ENCODE measurements at places on chromosomes 6 and 20.

DNA sequence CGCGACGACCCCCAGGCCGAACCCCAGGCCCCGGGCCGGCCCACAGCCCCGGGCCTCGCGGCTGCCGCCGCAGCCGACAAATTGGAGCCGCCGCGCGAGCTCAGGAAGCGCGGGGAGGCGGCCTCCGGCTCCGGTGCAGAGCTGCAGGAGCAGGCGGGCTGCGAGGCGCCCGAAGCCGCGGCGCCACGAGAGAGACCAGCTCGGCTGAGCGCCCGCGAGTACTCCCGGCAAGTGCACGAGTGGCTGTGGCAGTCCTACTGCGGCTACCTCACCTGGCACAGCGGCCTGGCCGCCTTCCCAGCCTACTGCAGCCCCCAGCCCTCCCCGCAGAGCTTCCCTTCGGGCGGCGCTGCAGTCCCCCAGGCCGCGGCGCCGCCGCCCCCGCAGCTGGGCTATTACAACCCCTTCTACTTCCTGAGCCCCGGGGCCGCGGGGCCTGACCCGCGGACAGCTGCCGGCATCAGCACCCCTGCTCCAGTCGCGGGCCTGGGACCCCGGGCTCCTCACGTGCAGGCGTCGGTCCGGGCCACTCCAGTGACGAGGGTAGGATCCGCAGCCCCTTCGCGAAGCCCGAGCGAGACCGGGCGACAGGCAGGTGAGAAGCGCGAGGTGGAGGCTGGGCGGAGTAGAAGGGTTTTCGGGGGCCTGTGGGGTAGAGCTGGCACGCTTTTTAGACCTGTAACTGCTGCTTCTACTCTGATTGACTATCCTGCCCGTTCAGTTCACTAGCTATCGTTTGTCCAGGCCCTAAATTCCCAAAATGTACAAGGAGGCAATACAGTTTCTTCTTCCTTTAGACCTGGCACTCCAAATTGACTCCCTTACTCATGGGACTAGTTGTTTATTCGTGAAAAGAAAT lies 654 bp downstream of the FAM8A1 start:
- DNase-seq, result peak; percentile 53

- DNase-seq, result no peak
Observed at GRCh38 chr20:13402171-13402760, 181.2 kb downstream of the ISM1 start.

DNA sequence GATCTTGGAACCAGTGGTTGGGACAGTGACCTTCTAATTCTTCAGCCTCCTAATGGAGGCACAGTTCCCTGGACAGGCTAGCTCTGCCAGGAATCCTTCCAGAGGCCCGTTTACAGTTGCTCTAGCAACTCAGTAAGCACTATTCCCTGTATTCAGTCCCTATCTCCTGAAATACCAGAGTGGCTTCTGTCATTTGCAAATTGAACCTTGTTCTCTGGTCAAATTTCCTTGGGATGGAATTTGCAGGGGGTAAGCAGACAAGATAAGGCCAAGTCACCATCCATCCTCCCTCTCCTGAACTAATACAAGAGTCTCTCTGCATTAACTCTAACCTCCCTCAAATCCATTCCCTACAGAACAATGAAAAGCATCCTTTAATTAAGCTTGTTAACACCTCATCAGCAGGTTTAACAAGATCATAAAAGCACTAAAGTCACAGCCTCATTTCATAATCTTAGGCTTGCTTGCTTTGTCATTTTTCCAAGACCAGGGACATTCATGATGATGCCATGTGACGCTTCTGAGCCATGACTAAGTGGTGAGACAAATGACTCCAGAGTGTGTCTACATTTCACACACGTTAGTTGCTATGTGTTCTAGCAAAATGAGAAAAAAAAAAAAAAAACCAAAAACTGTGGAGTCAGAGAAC lies 37.1 kb downstream of the SLC22A23 start:
- no peak for DNase-seq

- no peak for DNase-seq
Observed at GRCh38 chr6:120935908-120936307, 398.4 kb downstream of the TBC1D32 start.

DNA sequence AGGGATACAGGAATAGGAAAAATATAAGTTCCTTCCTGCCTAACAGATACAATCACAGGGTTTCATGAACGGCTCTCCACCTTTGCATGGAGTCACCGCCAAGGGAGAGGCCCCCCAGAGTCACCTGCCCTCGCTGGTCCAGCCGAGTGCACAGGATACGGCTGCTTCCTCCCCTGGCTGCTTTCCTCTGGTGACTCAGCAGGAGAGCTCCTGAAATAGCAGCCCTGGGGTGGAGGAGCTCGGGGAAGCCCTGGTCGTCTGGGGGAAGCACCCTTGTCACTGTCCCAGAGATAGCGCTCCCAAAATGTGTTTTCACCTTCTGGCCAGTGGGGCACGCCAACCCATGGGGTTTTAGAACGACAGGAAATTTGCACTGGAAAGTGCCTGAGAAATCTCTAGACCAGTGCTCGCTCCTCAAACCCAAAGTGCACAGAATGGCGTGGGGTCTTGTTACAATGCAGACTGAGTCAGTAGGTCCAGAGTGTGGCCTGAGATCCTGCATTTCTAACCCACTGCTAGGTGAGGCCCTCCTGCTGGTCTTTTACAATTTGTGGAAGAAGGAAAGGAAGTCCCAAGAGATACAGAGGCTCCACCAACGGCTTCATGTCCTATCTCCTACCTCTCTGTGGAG lies 35.9 kb upstream of the FAM50B start:
- peak; percentile 76 for DNase-seq

GRCh38 chr6:106197441-106197840 lies 111.3 kb downstream of the PRDM1 start:
- no peak for DNase-seq

DNA sequence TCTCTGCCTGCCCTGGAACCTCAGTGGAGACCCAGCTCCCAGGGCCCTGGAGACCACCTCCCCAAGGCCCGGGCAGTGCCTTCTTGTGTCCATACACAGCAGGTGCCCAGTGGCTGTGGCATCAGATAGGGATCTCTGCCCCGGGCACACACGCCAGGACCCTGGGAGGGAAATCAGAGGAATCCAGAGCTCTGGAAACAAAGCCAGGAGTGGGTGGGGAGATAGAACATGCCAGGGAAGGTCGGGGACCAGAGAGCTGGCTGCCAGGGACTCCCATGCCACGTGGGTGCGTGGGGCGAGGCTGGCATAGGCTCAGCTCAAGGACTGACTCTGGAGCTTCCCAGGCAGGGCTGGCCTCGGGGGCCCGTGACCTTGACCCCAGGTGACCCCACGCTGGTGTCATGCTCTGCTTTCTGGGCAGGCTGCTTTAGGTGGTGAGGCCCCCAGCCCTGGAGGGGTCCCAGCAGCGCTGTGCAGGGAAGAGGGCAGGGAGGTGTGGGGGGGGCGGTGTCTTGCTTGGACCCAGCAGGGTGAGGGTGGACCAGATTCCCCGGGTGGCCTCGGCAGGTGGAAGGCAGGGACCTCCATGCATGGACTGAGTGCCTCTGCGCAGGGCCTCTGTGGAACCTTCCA lies 17.6 kb upstream of the GATA5 start:
- DNase-seq, result no peak

GRCh38 chr6:153099636-153100035 lies 31.4 kb downstream of the RGS17 start:
- DNase-seq, result no peak

- DNase-seq, result no peak
Observed at GRCh38 chr6:74568861-74569260, 637.0 kb downstream of the COL12A1 start.

- DNase-seq, result no peak
Observed at GRCh38 chr20:52895235-52895634, 76.9 kb upstream of the TSHZ2 start.

- no peak for DNase-seq
Observed at GRCh38 chr20:57840066-57840465, 130.3 kb upstream of the PMEPA1 start.

GRCh38 chr20:14877301-14878028 lies 540.1 kb upstream of the FLRT3 start:
- no peak for DNase-seq

GRCh38 chr6:118509009-118509617 lies 39.0 kb upstream of the PLN start:
- no peak for DNase-seq

- DNase-seq, result no peak
Observed at GRCh38 chr6:161903584-161904212, 629.8 kb upstream of the AGPAT4 start.

GRCh38 chr6:111122458-111123286 lies 35.4 kb downstream of the SLC16A10 start:
- DNase-seq, result no peak

DNA sequence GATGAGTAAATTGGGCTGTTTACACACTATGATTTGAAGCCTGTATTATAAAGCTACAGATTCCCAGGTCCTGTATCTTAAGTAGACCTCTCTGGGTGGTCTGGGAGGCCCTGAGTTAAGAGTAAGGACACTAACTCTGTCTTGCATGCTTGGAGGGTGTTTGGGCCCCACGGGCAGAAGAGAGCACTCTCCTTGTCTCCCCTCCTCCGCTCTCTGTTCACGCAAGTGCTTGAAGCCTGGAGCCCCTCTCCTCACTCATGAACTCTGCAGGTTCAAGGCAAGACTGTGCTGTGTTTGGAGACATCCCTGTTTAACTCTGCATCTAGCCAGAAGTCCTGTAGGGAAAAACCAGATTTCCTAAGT lies 154.0 kb downstream of the ZDHHC14 start:
- DNase-seq, result no peak

DNA sequence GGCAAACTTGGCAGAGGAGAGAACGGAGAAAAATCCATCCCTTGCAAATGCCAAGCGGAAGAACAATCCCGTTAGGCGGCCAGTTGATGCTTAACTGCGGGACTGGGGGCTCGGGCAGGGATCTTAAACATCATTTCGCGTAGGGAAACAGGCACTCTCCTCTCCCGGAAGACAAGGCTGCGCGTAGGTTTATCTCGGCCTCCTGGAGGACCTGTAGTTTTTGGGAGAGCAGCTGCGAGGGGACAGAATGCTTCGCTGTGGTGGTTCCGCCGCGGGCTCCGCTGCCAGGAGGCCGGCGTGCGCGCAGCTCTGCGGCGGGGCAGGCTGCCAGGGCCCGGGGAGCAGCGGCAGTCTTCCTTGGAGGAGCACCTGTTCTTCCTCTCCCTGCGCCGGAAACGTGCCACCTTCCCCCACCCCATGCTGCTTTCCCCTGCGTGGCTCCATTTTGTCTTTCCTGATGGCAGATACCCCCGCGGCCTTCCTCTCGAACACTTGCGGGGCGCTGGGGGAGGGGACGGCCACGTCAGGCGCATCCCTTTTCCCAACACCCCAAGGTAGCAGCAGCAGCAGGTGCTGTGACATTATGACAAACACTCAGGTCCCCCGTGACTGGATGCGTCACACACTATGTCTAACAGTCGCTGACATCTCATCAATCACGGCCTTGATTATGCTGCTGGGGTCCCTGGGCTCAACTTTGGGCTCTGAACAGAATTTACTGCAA lies 230.7 kb upstream of the BTBD3 start:
- no peak for DNase-seq

DNA sequence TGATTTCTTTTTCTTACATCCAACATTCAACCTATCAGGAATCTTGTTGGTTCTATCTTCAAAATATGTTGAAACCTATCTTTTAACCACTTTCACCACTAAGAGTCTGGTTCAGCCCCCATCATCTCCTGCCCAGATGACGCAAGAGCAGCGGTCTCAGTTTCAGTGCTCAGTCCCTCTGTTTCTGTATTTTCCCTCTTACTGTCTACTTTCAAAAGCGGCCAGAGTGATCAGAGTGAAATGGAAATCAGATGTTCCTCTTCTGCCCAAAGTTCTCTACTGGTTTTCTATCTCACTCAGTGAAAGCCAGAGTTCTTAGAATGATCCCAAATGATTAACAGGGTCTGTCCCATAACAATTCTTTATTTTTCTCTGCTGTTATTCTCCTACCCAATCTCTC lies 147.9 kb upstream of the PDE7B start:
- DNase-seq, result no peak

GRCh38 chr6:159094444-159095252 lies 49.9 kb upstream of the TAGAP start:
- DNase-seq, result no peak

GRCh38 chr6:119296036-119297035 lies 53.2 kb downstream of the MAN1A1 start:
- DNase-seq, result no peak

GRCh38 chr20:14696478-14696877 lies 359.1 kb upstream of the FLRT3 start:
- DNase-seq, result no peak

DNA sequence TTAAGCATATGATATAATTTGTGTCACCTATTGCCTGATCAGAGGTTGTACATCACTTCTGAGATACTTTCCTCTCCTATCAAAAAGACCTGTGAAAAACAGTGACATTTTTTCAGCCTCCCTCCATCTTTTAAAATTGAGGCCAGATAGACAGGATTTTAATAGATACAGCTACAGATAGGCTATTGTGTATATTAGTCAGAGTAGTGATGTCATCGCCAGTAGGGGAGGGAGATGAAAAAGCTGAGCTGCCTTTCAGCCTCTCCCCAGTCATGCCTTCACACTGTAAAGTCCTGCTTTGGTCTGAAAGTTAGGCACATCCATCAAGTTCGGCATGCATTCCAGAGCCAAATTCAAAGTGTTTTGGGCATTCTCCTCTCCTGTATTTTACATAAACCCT lies 7.9 kb upstream of the PABPC1L start:
- DNase-seq, result no peak

- no peak for DNase-seq
Observed at GRCh38 chr6:118881440-118882313, 12.3 kb upstream of the ASF1A start.

Measured in bone marrow (tissue), 2 donors.